Activated T-cell treated with anti-CD3 and anti-CD28 coated beads, Interleukin-2, amount 50 U/mL, for 48 hours (primary cell): ENCODE measurements at places on chromosomes 16 and 17.

GRCh38 chr16:73756289-73757178 lies 540.1 kb upstream of the PSMD7 start:
- no peak for DNase-seq

DNA sequence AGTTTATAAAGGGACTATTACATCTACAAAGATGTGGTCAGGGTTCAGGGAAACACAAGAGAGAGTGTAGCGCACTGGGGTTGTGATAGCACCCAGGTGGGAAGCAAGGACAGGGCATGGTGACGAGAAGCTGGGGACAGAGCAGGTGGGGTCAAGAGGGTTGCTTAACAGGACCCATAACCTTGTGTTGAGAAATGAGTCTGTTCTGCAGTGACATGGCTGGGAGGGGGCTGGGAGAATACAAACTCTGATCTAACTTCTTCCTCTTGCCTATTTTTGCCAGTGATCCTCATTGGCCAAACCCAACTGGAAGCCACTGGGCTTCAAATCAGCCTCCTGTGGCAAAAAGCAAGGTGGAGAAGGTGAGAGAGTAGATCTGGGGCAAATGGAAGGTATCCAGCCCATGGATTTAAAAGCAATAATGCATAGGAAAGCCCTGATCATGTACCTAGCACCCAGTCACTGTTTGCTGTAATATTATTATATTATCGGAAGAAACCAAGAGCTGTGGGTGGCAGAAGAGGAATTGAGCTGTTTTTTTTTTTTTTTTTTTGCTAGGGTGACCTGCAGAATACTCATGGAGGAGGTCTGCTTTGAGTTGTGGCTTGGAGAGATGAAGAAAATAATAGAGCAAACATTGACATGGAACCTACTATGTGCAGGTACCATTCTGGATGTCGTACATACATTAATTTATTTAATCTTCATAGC lies 76.9 kb upstream of the ZFHX3 start:
- DNase-seq: no peak

DNA sequence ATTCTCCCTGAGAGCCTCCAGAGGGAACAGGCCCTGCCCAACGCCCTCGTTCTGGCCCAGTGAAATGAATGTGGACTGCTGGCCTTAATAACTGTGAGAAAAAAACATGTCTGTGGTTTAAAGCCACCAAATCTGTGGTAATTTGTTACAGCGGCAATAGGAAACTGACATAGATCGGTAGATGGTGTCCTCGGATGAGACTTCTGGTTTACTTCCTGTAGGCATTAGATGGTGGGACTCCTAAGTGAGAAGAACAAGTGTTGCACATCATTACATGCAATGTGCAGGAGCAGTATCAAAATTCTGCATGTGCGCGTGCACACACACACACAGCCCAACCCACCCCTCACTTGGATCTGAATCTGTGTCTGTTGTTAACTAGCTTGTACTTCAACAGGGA lies 42.0 kb downstream of the CDK5R1 start:
- DNase-seq: no peak

DNA sequence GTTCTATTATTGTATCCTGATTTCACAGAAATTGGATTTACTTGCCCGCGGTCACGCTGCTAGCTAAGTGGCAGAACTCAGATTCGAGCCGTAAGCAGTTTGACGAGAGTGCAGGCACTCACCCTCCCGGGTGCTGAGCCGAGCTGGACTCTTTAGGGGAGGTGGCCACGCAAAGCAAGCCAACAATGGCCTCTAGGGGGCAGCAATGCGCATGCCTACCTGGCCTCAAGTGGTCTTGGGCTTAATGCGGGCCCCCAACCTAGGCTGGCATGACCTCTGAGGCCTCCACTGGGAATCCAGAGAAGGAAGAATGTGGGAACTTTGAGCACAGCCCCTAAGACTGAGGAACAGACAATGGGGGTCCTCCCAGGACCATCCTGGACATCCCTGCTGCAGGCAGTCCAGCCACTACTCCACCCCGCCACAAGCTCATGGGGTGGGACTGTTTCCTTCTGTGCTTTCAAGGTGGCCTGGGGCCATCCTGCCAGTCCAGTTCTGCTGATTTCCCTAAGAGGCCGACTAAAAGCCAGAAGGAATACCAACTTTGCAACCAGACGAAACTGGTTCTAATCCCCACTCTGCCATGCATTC lies 276.5 kb downstream of the XYLT1 start:
- DNase-seq: peak; percentile 76

- DNase-seq: no peak
These were observed 41.7 kb downstream of the SEC14L1 start for GRCh38 chr17:77182205-77183172.

GRCh38 chr17:21542070-21542469 lies 150.3 kb upstream of the KCNJ18 start:
- no peak for DNase-seq

DNA sequence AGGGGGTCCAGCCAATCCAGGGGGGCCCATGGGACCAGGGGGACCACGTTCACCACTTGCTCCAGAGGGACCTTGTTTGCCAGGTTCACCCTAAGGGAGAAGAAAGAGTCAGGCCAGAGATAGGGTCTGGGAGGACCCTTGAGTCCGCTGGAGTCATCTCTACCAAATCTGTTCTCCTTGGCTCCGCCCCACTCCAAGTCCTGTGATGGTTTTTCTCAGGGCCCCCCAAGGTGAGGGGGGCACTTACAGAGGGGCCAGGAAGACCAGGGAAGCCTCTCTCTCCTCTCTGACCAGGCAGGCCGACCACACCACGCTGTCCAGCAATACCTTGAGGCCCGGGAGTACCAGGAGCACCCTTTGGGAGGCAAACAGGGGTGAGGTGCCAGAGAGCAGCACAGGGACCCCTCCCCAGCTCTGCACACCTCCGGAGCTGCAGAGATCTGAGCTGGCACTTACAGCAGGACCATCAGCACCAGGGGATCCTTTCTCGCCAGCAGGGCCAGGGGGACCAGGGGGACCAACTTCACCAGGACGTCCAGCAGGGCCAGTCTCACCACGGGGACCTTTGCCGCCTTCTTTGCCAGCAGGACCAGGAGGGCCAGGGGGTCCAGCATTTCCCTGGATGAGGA lies 12.4 kb downstream of the COL1A1 start:
- DNase-seq: no peak

- DNase-seq: peak; percentile 73
These were observed 53.2 kb upstream of the ZNF750 start for GRCh38 chr17:82892899-82893565.

GRCh38 chr16:4544473-4544872 lies 5.9 kb upstream of the CDIP1 start:
- no peak for DNase-seq

- DNase-seq: no peak
These were observed 20.1 kb upstream of the HAPSTR1 start for GRCh38 chr16:9071377-9071776.

GRCh38 chr16:72285324-72285723 lies 113.4 kb upstream of the PMFBP1 start:
- no peak for DNase-seq

DNA sequence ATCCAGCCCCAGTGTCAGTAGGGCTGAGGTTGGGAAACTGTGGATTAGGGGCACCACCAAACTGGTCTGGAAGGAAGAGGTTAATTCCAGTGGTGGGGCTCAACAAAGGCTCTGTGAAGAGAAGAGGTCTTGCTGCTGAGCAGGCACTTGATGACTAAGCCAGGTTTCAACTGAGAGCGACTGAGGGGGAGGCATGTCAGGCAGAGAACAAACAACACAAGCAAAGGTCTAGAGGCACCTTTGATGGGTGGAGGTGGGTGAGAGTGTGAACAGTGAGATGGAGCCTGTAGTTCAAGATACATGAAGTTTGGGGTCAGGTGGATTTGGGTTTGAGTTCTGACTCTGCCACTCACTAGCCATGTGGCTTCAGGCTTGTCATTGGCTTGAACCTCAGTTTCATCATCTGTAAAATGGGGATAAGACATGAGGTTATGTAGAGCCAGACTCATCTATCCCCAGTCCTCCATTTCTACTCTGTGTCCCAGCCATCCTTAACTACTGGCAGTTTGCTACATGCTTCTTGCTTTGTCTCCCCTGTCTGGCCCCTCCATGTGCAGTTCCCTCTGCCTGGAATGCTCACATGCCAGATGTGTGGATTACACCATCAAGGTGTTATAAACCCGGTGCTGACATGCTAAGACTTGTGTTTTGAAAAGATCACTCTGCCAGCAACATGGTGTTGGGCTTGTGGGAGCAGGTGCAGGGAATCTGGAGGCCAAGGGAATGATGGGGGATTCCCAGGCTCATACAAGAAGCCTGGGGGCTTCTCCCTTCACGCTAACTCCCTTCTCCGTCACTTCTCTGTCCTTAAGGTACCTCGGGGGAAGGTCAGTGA lies 3.0 kb upstream of the RMI2 start:
- peak; percentile 38 for DNase-seq

DNA sequence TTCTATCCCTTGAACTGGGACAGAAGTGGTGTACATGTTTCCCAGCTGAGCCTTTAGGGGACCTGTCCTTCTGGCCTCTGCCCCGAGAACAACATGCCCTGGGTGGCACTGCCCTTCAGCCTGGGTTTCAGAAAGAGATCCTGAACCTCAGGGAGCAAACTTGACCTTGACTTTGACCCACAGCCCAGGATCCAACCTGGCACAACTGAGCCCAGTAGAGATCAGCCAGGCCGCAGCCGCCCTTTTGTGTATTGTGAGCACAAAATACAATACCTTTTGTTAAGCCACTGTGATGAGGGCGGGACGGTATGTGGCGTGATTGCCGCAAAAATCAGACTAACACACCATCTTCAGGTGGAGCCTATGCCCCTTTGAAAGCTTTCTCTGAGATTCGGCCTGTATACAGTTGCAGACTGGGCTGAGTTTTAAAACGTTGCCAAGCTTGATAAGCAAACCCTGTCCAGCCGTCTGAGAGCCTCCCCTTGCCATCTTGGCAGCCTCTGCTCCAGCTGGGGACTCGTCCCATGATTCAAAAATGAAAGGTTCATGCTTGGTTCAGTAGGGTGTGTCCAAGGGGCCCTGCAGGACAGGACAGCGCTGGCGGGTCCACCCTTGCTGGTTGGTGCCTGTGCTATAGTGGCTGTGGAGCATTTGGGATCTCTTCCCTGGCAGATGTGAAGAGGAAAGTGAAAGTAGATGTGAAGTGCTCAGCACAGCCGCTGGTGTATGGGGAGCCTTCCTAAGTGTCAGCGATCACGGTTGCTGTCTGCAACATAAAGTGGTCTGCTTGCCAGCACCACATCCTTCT lies 40.3 kb downstream of the FOXL1 start:
- no peak for DNase-seq

- no peak for DNase-seq
These were observed 8.7 kb downstream of the ZNF276 start for GRCh38 chr16:89729863-89730593.

DNA sequence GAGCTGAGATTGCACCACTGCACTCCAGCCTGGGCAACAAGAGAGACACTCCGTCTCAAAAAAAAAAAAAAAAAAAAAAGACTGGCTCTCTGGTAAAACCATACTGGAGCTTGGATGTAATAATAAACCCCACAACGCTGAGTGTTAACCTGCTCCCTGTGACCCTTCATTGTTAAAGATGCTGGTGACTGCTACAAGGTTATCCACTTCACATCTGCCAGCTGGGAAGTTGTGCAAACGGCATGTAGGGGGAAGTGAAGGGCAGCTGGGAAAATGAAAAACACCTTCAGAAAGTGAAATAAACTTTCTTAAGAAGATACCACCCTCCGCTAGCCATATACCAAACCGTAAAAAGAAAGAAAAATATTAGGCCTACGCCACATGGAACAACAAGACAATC lies 131.0 kb upstream of the NUDT7 start:
- no peak for DNase-seq

- DNase-seq: no peak
These were observed 9.9 kb downstream of the DHODH start for GRCh38 chr16:72018470-72018869.

DNA sequence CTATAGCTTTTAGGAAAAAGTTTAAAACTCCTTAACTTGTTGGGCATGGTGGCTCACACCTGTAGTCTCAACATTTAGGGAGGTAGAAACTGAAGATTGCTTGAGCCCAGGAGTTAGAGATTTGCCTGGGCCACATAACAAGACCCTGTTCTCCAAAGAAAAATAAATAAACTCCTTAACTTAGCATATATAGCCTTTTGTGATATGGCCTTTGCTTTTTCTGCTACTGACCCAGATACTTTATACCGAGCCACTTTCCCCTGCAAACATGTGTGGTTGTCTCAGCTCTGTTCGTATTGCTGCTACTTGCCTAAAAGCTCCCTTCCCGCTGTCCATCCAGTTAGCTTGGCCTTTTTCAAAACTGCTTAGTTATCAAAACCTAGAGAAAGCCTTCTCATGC lies 51.0 kb downstream of the GAN start:
- DNase-seq: no peak

DNA sequence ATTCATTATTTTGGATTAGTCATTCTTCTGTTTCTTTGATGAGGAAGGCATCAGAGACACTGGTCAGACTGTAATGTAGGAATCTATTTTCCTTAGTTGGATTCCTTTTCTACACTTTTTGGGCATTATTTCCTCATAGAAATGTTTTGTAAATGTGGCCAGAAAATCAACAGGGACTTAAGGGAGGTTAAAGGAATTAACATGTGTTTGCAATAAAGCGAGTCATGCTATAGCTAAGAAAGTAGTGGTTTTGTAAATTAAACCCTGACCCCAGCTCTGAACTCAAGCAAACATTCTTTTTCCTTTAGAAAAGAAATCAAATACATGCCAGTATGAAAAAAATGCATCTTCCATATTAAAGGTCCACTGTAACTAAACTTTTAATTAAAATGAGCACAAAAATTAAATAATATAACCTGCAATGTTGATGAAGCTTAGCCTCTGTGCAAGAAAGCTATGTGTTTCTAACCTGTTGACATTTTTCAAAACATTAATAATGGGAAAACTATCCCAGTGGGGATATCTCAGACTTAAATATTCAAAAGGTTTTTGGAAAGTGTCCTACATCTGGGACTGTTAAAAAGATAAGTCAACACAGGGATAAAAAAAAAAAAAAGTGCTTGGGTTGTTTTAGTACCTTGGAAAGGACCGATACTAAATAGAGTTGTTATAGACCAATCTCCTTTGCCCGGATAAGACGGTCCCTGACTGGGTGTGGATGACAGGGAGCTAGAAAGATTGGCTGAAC lies 428.0 kb downstream of the CA10 start:
- DNase-seq: no peak

DNA sequence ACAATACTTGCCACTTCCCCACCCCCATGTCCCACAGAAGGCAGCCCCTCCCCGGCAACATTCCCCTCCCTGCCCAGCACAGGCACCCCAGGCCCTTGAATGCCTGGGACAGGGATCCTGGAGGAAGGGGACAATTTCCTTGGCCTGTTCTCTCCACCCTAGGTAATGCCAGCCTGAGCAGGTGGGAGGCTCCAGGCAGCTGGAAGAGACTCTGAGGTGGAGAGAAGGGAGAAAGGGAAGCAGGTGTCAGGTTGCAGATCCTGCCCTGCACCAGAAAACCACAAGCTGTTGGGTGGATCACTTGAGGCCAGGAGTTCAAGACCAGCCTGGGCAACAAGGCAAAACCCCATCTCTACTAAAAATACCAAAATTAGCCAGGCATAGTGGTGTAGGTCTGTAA lies 8.9 kb downstream of the MPP2 start:
- no peak for DNase-seq

GRCh38 chr17:51355441-51356410 lies 95.4 kb downstream of the UTP18 start:
- DNase-seq: no peak
